ENCODE measurements at places on chromosomes 5 and 9. TPM values are rescaled to one million over a fixed set of nuclear protein-coding genes. Genes with fewer than 3 reads are reported as not detected.

Gene BTNL9
- total RNA-seq: 41.6 TPM

Gene HTR1A
- not detected for total RNA-seq

DNA sequence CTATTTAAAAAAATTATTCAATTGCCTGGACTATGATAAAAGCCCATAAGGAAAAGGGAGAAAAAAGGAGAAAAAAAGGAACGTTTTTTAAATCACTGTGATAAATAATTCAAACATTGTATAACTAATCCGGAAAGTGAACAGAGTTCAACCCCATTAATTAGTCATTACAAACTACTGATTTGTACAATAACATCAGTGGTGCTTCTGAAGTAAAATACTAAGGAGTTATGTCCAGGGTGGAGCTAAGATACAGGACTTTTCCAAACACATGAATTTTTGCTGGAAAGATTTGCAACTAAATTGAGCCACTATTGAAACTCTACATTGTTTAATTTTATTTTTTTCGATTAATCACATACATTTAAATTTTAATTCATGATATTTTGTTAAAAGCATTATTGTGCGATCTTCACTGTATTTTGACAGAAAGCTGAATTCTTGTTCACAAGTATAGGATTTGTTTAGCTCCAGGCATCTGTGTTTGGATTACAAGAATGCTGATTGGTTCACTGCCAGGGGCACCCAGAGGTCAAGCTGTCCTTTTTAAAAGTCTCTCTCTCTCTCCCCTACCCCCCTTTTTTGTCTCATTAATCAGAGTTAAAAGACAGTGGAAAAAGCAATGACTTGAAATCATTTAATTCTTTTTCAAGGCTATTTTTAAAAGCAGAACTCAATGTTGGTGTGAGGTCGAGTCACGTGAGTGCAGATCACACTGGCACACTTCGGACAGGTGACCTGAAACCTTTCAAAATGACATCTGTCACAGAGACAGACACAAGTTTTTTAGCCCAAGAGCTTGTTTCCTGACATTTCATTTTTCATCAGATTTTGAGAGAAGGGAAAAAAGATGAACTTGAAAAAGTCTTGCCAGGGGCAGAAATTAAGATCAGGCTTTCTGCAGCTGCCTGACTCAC, 387.3 kb downstream of the NR2F1-AS1 start:
- DNase-seq: no peak

DNA sequence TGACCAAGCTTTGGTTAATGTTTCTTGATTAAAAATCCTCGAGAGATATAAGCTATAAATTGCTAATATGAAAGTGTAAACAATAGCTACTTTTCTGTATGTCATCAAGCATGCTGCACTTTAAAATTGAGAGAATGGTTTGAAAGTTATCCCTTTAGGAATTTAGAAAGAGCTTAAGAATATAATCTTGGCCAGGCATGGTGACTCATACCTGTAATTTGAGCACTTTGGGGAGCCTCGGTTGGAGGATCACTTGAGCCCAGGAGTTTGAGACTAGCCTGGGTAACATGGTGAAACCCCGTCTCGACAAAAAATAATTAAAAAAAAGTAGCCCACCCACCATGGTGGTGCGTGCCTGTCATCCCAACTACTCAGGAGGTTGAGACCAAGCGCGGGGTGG, 12.2 kb upstream of the MROH2B start:
- no peak for DNase-seq

Gene CBY3
- total RNA-seq: not detected

- DNase-seq: no peak
These were observed 17.8 kb upstream of the CEP72 start for GRCh38 chr5:594226-594860.

Gene NR5A1
- 321 TPM for total RNA-seq

- no peak for DNase-seq
These were observed 96.2 kb upstream of the ICE1 start for GRCh38 chr5:5326115-5326758.

- no peak for DNase-seq
These were observed 24.6 kb downstream of the UBE2QL1 start for GRCh38 chr5:6473284-6473683.

DNA sequence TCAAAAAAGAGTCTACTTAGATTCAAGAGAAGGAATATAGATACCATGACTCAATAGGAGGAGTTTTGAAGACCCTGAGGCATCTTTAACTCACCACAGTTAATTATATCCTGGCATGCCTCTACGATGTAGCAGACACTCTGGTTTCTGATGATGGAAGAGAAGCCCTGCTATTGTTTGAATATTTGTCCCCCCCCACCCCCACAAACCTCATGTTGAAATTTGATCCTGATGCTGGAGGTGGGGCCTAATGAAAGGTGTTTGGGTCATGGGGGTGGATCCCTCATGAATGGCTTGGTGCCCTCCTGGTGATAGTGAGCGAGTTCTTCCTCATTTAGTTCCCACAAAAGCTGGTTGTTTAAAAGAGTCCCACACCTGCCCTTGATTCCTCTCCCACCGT, 147.9 kb upstream of the TBCA start:
- DNase-seq: no peak

- DNase-seq: no peak
These were observed 2.5 kb upstream of the RABL6 start for GRCh38 chr9:136805207-136805740.

- DNase-seq: no peak
These were observed 37.3 kb upstream of the ALDOB start for GRCh38 chr9:101472891-101473290.

DNA sequence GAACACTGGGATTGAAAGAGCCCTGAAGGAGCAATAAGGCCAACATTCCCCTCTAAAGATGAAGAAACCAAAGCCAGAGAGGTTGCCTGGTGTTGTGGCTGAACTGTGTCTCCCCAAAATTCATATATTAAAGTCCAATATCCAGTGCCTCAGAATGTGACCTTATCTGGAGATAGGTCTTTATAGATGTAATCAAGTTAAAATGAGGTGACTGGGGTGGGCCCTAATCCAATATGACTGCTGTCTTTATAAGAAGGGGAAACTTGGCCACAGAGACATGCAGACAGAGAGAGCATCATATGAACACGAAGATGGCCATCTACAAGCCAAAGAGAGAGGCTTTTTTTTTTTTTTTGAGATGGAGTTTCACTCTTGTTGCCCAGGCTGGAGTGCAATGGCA, 66.9 kb upstream of the PLPP1 start:
- no peak for DNase-seq

Gene AQP3
- 251 TPM for total RNA-seq

DNA sequence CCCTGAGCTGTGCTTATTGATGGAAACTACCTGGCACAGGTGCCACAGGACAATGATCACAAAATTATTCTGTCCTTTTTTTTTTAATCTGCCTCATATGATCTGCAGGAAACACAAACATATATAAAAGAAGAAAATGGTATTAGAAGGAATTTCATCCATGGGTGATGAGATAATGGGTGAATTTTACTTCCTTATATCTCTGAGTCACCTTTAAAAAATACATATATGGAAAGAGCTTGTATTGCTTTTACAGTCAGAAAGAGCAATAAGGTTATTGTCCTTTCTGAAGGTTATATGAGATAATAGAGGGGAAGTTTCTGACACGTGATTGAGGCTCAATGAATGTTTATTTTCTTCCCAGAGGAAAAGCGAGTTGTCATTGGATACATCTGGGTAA, 31.6 kb downstream of the NEURL1B start:
- DNase-seq: no peak

- DNase-seq: no peak
These were observed 3.4 kb downstream of the CSF2 start for GRCh38 chr5:132076983-132077382.

DNA sequence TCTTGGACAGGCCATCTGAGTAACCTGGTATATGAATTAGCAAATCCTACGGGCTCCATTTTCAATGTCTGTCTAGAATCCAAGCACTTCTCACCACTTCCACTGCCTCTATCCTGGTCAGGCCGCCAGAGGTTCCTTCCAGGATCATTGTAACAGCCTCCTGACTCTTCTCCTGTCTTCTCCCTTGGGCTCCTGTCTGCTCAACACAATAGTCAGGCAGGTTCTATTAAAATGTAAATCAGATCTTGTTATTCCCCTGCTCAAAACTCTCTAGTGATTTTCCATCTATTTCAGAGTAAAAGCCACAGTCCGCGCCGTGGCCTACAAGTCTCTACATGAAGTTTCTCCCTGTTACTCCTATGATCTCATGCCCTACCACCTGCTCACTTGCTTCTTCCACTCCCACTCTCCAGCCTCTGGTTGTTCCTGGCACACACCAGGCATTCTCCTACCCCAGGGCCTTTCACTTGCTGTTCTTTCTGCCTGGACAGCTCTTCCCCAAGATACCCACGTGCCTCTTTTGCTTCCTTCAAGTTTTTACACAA, 21.7 kb downstream of the ZNF366 start:
- no peak for DNase-seq

Gene DBH
- 1.2 TPM for total RNA-seq

Gene PLEKHG4B
- not detected for total RNA-seq

Gene NUTM2F
- not detected for total RNA-seq

DNA sequence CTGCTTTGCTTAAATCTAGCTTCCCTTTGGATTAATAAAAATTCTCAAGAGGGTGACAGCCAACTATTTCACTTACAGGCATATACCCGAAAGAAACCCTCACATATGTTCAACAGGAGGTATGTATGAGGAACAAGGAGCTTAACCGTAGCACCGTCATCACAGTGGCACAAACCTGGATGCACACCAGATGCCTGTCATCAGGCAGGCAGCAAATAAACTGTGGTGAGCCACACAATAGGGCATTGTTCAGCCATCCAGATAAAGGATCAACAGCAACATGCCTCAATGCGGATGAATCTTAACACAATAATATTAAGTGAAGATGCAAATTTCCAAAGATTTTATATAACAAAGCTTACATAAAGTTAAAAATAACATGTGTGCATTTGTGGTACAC, 5.5 kb upstream of the TNFSF15 start:
- no peak for DNase-seq

Gene PCDHB14
- total RNA-seq: 5.9 TPM

DNA sequence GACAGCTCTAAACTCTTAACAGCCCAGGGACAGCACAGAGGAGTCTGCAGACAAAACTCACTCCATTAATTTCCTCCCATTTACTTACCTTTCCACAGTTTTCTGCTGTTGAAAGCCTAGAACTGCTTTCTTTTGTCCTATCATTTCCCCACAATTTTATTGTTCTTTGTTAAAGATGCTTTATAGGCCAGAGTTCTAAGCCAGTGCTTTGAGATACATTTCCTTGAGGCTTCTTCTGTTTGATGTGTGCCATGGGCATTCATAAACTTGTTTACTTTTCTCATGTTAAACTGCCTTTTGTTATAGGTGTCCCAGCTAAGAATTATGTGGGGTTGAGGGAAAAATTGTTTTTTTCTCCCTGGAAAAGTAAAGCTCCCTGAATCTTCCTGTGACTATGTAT, 25.9 kb upstream of the SUB1 start:
- no peak for DNase-seq

DNA sequence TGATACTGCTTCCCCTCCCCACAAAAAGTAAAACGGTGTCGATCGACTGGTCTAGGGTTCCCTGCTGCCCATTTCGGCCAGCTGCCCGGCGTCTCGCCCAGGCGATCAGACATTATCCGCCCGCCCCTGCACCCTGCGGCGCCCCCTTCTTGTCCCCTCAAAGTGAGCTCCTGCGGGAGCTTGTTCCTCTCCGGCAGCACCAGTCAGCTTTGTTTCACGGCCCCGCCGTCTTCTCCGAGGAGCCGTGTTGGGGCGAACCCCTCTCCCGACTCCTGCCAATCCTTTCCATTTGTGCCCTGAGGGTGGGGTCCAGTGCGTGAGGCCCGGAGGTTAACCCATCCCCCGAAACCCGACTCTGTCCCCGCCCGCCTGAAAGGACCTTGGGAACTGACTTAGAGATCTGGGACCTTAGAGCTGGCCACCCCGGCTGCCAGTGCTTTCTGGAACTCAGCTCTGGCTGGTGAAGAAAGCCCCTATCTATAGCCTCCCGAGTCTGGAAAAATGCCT, 518 bp downstream of the UBE2B start:
- peak; percentile 91 for DNase-seq

- no peak for DNase-seq
These were observed 416.0 kb downstream of the SH3GL2 start for GRCh38 chr9:17994695-17995425.

Gene GDNF
- total RNA-seq: not detected

Data from spleen (tissue), 13 donors.